ENCODE measurements at places on chromosomes 5 and 9.

GRCh38 chr9:13412331-13412730, 132.8 kb upstream of the MPDZ start:
- DNase-seq = no peak

GRCh38 chr9:99690573-99690972, 131.1 kb upstream of the NR4A3 start:
- no peak for DNase-seq

GRCh38 chr5:5246736-5247135, 106.6 kb downstream of the ADAMTS16 start:
- DNase-seq = no peak

DNA sequence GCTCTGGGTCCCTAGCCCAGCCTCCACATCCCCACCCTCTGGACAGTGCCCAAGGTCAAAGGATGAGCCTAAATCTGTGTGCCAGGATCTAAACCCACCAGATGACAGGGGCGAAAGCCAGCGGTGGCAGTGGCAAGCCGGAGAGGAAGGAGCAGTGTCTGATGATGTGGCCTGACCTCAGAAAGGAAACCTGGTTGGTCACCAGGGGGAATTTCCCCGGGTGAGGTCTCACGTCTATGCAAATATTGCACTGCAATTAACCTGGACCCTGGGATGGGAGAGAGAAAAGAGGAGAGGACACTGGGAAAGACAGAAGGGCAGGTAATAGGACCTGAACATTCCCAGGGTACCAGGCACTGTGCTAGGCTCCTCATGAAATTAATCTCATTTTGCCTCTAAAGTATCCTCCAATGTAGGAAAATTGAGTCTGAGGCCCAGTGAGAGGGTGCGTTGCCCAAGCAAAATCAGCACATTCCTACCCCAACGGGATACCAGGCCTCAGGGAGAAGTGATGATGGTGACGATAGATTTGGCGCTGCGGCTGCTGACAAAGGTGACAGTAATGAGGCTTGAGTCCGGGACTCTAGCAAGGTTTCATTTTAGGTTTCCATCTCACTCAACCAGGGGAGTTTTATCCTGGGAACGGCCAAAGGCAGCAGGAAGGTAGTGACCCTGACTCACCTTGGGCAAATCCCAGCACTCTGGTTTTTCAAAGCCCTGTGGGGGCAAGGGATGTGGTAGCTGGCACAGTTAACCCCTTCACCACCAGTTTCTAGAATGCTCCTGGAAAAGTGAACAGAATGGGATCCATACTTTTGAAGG, 13.4 kb upstream of the TNIP1 start:
- DNase-seq = peak; percentile 69

DNA sequence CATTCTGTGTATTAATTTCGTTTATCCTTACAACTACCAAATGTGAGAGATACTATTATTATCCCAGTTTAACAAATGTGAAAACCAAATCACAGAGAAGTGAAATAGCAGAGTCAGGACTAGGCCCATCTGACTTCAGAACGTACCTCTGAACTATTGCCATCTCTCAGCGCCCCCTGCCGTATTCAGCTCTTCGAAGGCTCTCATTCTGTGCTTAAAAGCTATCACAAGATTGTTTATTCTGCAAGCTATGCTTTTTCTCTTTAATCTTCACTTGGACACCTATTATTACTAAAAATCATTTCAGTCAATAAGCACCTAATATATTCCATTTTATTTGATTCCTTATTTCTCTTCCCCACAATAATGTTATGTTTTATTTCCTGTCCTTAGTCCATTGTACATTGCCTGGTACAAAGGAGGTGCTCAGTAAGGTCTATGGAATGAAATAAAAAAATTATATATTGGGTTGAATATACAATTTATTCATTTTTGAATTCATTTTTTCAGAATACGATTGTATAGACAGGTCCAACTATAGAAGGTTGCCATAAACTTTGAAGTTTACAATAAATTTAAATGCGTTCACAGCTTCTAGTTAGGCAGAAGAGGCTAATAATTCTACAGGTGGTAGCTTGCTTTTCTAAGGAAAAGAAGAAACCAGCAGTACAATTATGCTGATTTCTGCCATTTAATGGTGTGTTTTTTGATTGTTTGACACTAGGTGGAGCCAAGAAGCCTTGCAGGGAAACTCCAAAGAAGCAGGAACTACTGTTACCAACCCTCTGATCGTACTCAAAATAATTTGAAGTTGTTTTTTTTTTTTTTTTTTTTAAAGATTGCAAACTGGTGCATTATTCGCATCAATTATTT, 202.2 kb upstream of the DMRTA1 start:
- DNase-seq = peak; percentile 10

- peak; percentile 7 for DNase-seq
Observed at GRCh38 chr9:6759185-6759977, 1.6 kb downstream of the KDM4C start.

GRCh38 chr5:87079219-87079618, 188.5 kb upstream of the RASA1 start:
- no peak for DNase-seq

DNA sequence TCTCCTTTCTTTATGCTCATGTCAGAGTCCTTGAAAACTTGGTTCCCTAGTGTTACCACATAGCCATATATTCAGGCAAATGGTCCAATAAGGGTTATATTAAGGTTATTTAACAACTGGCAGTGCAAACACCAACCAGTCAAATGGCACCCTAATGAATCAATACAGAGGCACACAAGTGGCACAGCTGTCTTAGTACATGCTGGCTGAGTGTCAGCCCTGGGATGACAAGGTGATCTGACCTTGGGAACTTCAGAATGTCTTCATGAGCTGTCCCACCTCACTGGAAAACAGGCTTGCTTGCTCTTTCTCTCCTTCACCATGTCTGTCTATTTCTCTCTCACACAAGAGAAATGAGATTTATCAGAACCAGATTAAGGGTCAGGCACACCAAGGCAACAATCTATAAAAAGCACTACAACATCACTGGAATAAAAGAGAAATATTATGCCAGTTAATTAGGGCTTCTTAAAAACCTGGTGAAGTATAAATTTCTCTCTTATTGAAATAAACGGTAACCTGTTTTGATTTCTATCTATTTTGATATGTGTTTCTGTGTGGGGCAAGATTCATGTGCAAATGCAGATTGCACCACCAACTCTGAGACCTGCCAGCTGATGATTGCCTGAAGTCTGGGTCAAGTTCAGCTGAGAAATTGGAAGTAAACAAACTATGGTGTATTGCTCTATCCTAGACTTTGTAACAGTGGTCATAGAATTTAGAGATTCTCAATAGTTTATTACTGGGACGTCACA, 140.7 kb downstream of the SREK1 start:
- no peak for DNase-seq

GRCh38 chr9:105959531-105959930, 265.2 kb downstream of the TMEM38B start:
- no peak for DNase-seq

DNA sequence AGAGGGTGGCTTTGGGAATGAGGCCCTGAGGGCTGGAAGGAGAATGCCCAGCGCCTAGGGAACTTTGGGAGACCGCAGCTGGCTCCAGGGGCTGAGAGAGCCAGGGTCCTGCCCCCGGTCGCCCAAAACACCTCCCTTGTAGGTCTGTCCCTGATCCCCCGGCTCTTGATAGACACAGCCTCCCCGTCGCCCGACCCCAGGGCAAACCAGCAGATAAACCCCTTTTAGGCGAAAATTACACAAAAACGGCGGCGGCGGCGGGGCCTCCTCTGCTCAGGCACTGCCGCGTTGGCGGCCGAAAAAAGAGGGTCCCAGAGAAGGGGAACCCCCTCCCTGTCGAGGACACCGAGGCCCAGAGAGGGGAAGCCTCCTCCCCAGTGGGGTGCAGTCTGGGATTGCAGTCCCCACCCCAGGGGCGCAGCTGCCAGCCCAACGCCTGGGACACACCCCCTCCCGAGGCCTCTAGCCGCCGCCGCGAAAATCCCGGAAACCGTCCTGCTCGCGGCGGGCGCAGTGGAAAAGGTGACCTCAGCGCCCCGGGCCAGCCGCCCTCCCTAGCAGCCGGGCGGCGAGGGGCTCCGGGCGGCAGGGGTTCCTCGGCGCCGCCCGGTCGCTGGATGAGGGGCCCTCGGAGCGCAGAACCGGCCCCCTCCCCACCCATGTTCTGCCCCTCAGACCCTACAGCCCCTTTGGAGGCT, 3.1 kb upstream of the BARX1 start:
- DNase-seq = no peak

- DNase-seq = no peak
Observed at GRCh38 chr5:16866795-16867576, 69.1 kb downstream of the MYO10 start.

- DNase-seq = no peak
Observed at GRCh38 chr5:106894964-106895363, 775.8 kb downstream of the EFNA5 start.

DNA sequence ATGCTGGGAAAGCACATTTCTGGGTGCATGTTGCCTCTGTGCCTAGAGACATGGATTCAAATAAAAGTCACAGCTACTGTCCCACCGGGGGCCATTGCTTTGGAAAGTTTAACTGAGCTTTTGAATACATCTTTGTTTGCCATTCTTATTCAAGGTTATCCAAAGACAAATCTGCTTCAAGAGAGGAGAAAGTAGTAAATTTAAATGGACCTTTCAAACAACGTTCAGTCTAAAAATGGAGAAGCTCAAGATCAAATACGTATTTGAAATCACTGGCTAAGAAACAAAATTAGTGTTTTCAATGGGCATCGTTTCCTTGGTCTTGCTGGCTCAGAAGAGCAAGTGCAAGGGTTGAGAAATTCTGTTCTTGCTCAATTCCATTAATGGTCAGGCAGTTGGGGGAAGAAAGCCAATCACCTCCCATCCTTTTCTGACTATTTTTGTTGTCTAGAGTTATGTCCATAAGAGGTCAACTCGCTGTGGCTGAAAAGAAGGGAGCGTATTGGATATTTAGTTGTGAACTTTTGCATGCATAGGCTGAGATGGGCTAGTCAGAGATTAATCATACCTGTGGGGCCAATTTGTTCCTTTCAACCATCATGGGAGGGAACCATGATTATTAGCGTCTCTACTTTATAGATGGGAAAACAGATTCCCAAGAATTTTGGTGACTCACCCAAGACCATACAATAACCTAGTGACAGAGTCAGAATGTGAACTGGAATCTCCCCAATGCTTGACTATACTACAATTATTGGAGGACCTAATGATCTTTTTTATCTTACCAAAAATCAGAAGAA, 276.2 kb upstream of the TNC start:
- no peak for DNase-seq

DNA sequence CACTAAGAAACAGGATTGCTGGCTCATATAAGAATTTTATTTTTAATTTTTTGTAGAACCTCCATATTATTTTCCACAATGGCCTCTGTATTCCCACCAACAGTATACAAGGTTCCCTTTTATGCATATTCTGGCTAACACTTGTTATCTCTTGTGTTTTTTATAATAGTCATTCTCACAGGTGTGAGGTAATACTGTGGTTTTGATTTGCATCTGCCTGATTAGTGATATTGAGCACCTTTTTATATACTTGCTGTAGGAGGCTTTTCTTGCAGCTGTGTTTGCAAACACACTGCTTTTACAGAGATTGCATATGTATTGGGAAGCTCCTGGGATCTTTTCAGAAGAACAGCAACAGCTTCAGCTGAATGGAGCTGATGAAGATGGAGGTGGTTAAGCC, 164.8 kb downstream of the DEPDC1B start:
- no peak for DNase-seq

GRCh38 chr5:119067450-119067849, 3.4 kb upstream of the DMXL1 start:
- no peak for DNase-seq

GRCh38 chr9:89706731-89707191, 101.9 kb downstream of the GADD45G start:
- no peak for DNase-seq

- no peak for DNase-seq
Observed at GRCh38 chr9:106119176-106119575, 424.8 kb downstream of the TMEM38B start.

- no peak for DNase-seq
Observed at GRCh38 chr5:137310051-137310730, 188.9 kb downstream of the SPOCK1 start.

DNA sequence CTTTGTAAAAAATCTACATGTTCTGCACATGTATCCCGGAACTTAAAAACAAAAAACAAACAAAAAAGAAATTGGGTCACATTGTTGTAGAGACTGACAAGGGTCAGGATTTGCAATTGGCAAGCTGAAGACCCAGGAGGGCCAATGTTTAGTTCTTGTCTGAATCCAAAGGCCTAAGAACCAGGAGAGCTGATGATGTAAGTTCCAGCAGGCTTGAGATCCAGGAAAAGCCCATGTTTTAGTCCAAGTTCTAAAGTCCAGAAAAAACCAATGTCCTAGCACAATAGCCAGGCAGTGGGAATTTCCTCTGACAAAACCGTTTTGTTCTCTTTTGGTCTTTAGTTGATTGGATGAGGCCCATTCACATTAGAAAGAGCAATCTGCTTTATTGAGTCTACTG, 244.9 kb downstream of the DMAC1 start:
- no peak for DNase-seq

DNA sequence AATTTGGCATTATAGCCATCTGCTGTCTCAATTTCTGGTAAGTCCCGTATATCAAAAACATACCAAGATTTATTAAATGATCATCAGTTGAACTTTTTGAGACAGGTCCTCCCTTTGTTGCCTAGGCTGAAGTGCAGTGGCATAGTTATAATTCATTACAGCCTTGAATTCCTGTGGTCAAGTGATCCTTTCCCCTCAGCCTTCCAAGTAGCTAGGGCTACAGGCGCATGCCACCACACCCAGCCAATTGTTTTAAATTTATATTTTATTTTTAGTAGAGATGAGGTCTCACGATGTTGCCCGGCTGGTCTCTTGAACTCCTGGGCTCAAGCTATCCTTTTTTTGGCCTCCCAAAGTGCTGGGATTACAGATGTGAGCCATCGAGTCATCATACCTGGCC, 418.9 kb downstream of the ARHGEF28 start:
- no peak for DNase-seq

- no peak for DNase-seq
Observed at GRCh38 chr5:56317923-56318561, 84.9 kb upstream of the ANKRD55 start.

DNA sequence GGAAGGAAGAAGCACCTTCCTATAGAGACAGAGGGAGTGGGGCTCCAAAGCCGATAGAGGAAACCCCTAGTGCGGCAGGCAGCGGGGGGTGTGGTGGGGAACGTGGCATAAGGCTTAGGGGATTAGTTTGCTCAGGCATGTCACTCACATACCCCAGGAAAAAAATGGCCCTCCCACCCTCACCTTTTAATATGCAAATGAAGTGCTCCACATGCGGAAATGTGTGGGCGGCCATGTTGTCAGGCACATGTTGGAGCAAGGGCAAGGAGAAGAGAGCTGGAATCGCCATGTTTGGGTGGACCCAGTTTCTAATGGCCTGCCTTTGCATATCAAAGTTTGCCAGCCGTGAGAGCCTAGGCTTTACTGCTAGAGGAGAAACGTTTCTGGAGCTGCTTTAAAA, 758.8 kb downstream of the NR2F1-AS1 start:
- DNase-seq = no peak

GRCh38 chr9:131677444-131678180, 62.3 kb downstream of the RAPGEF1 start:
- DNase-seq = no peak
